Stimulated activated CD4-positive, alpha-beta T cell treated with anti-CD3 and anti-CD28 coated beads, Interleukin-1b, Interleukin-23, amount 100 ng/mL, for 1 hour (primary cell): ENCODE measurements at places on chromosomes 16 and 17.

DNA sequence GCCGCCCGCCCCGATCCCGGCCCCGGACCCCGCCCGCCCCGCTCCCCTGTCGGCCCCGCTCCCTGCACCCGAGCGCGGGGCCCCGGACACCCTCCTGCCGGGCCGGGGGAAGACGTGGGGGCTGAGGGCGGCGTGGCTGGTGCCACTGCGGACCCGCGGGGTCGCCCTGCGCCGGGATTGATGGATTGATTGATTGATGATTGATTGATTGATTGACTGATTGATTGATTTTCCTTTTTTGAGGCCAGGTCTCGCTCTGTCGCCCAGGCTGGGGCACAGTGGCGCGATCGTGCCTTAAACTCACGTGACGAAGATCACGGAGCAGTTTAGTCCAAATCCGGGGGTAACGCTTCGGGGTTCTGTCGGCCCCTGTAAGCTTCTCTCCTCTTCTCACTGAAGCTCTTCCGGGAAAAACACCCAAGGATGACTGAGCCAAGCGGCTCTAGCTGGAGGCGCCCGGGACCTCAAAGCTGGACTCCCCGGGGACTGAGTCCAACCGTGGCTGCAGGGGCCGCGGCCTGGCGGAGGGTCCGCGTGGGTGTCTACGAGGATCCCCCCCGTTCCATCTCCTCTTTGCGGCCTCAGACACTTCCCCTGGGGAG lies 40.2 kb upstream of the BHLHA9 start:
- no peak for DNase-seq

DNA sequence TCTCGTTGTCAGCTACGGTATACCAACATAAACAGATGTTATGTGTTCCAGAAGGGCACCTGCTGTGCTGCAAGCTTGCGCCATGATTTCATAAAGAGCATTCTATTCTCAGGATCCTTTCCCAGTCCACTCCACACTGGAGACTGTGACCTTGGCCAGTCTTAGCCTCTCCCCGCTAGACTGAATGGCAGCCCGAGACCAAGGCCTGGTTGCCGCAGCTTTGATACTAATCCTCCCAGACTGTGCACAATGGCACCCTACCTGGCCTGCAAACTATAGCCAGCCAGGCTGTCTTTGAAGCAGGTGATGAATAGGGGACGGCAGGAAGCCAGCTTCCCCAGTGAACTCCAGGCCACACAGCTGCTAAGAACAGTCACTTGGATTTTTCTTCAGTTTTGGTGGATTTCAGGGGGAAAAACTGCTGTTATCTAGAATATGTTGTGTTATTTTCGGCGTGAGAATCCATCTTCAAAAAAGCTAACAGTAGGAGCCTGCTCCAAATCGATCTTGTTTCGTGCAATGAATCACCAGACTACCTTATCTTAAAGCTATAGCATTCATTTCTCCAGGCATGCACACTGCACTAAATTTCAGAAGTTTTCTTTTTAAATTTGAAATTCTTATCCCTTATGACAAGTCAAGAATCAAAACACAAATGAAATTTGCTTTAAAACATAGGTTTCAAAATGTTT lies 289.0 kb downstream of the CEP112 start:
- no peak for DNase-seq

DNA sequence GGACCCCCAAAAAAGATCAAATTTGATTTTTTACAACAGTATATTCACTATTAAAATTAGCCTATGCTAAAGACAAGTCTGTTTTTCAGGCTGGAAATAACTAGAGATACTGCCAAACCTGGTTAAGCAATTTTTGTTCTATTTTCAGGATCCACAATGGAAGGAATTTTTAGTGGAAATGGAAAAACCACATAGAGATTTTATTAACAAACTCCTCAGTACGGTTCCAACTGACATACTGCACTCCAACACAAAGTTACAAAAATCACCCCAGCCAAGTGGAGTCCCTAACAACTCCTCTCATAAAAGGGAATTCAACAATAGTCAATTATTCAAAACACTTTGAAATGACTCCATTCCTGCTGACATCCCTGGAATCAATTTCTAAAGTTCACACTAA lies 101.6 kb upstream of the TOB1 start:
- no peak for DNase-seq

- no peak for DNase-seq
Measured at GRCh38 chr17:58273453-58274104, 7.2 kb downstream of the MPO start.

DNA sequence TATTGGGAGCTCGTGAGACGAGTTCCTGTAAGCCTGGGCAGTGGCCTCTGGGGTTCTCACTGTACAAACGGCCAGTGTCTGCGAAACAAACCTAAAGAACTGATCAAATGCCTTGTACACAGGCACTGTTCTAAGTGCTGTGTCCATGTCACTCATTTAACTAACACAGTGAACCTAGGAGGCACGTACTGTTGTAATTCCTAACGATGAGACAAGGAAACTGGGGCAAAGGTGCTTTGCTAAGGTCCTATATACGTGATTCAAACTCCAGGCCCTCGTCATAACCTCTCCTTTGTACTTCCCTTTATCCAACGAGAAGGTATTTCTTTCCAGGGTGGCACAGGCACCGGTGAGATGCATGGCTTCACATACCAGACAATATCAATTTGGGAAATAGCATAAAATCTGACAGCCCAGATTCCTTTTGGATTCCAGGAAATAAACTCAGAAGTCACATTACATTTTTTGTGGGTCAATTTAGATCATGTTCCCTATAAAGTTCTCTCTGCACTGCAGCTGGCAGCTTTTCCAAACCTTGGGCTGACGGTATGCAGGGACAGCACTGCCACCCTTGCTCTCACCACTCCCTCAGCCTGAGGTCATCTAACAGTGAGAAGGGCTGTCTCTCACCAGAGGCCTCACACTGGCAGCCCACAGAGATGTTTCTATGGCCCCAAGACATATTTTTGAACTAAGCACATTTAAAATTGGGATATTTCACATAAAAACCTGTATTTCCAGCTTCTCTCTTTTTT lies 18.3 kb downstream of the GLYR1 start:
- no peak for DNase-seq

DNA sequence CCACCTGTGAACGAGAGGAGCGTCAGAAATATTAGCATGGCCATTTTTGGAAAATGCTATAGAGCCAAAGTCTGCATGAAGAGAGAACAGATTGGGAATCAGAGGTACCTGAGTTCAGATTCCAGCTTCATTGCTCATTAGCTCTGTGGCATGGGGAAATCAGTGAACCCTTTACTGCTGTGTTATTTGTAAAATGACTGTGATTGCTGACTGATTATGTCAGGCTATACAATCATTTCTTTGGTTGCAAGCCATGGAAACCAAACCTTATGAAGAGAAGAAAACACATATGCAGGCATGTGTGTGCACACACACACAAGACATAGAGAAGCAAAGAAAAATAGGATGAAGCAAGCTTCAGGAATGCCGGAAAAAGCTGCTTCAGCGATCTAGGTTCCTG lies 101.4 kb upstream of the HSBP1 start:
- DNase-seq = no peak

DNA sequence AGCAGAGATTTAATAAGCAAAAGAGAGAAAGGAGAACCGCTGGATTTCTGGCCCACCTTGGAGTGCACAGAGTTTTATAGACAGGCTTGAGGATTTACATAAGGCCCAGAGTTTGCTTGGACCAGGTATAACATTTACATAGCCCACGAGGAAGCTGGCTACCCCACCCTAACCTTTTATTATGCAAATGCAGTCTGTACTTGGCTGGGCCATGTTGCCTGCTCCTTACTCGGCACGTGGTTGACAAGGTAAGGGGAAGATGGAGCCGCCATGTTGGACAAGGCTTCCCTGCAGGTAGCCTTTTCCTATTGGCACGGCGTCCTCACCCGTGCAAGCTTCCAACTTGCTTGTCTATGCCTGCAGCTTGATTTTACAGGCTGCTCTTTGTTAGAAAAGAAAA lies 35.2 kb upstream of the HS3ST3A1 start:
- no peak for DNase-seq

DNA sequence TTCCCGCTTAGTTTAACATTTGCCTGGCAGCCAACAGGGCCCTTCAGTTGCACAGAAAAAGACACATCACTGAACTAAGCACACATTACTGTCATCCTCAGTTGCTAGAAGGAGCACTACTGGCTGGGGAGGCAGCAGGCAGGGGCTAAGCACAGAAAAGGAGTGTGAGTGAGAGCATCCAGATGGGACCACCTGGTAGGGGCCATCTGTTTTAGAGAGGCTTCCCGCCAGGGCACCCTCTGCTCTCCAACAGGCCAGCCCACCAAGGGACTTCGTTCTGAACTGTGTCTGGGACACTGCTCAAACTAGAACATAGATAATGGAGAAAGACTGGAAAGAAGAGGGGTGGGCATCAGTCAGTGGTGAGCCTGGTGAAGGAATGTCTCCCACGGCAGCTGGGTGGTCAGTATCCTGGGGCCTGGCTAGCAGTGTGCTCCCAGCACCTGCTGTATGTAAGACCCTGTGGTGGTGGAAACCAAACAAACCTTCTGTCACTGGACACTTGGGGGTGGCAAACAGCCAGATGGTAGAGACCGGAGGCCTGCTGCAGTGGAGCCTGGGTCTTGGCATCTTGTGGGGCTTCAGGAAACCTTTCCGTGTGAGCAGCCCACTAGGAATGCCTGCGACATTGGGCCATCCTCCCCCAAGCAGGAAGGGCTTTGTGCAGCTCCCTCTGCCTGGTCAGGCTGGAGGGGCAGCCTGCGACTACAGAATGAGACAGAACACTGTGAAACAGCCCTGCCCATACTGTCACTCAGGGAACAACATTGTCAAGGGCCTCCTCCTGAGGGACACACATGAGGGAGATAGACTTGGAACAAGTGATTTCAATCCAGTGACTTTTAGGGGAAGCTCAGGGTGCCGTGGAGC lies 12.8 kb upstream of the RANGRF start:
- DNase-seq = no peak
